NCI-H1436 treated with DMSO at 0.1 percent for 48 hours (cell line): ENCODE measurements at places on chromosomes 11 and 22.

- no peak for DNase-seq
These were observed 1.6 kb upstream of the KMT2A start for GRCh38 chr11:118434553-118435289.

DNA sequence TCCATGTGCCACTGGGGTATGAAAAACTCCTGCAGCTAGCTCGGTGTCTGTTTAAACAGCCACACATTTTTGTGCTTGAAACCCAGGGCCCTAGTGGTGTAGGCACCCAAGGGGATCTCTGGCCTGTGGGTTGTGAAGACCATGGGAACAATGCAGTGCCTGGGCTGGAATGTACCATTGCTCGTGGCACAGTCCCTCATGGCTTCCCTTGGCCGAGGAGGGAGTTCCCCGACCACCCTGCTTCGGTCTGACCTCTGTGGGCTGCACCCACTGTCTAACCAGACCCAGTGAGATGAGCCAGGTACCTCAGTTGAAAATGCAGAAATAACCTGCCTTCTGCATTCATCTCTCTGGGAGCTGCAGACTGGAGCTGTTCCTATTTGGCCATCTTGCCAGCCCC, 214.0 kb downstream of the TRPC6 start:
- no peak for DNase-seq

GRCh38 chr11:32418836-32419235, 16.5 kb downstream of the WT1 start:
- no peak for DNase-seq

DNA sequence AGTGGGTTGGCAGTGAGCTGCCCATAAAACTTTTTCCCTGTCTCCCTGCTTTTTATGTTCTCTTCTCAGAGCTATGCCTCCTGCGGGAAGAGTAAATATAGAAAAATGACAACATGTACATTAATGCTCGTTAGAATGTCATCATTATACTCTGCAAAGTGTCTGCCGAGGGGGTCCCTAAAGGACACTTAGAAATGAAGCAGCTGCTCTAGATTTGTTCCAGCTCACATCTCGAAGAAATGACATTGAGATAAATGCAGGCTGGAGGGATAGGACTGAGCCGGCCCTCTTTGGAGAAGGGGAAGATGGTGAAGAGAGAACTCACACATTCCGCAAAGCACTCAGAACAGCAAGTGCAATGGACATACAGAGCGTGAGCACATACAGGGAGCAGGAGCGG, 240.0 kb downstream of the NXPE2 start:
- no peak for DNase-seq

DNA sequence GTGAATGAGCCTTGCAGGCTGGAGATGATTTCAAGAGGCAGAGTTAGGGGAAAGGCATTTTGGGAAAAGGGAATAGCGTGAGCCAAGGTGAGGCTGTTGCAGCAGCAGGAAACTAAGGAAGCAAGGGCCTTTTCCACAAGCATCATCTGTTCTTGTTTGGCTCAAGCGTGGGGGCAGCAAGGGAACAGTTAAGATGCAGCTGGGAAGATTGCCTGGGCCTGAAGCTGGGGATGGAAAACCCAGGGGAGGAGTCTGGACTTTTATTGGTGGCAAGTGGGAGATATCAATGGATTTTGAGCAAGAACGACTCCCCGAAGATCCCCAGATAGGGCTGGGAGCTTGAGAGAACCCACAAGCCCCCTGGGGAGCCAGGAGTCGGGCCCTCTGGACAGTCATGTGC, 27.3 kb upstream of the PICK1 start:
- DNase-seq = no peak
